ENCODE measurements at places on chromosomes 13 and 19. TPM values are rescaled to one million over a fixed set of nuclear protein-coding genes. Genes with fewer than 3 reads are reported as not detected.

Gene NTF4
- polyA plus RNA-seq = not detected

Gene CDC42EP5
- polyA plus RNA-seq = 20.8 TPM

Gene NCAN
- polyA plus RNA-seq = 0.01 TPM

Gene LMTK3
- 0.22 TPM for polyA plus RNA-seq

Gene SLC25A41
- polyA plus RNA-seq = 0.21 TPM

Gene ZNF28
- 3.1 TPM for polyA plus RNA-seq

Gene PCDH17
- 1.5 TPM for polyA plus RNA-seq
